ENCODE measurements at places on chromosomes 13 and 19. TPM values are rescaled to one million over a fixed set of nuclear protein-coding genes. Genes with fewer than 3 reads are reported as not detected.

The DOHH gene
- 11.6 TPM for total RNA-seq

The ZNF302 gene
- 66.1 TPM for total RNA-seq

The EBI3 gene
- total RNA-seq: 0.25 TPM

The TMPRSS9 gene
- 0.25 TPM for total RNA-seq

The TTC9B gene
- total RNA-seq: 32.0 TPM

The COL4A1 gene
- 64.4 TPM for total RNA-seq

The PLPP2 gene
- 1.2 TPM for total RNA-seq

The OR7A10 gene
- not detected for total RNA-seq

The CD37 gene
- 3.4 TPM for total RNA-seq

The ALOX5AP gene
- 0.74 TPM for total RNA-seq

The IRF2BP1 gene
- total RNA-seq: 20.9 TPM

The ANGPTL8 gene
- not detected for total RNA-seq

The LIPE gene
- total RNA-seq: 6.9 TPM

The BIVM gene
- 49.2 TPM for total RNA-seq

The CEACAM20 gene
- not detected for total RNA-seq

The YJEFN3 gene
- 3.0 TPM for total RNA-seq

The FCER2 gene
- under 0.01 TPM for total RNA-seq

The IRS2 gene
- 16.7 TPM for total RNA-seq

The OVOL3 gene
- total RNA-seq: not detected

The GDF15 gene
- total RNA-seq: 0.74 TPM

The ELAVL3 gene
- total RNA-seq: 132 TPM

The FXYD1 gene
- total RNA-seq: 0.74 TPM

The CRLF1 gene
- total RNA-seq: 3.9 TPM

The FGF22 gene
- total RNA-seq: 0.25 TPM

The SGCG gene
- total RNA-seq: 0.74 TPM

The IRGC gene
- not detected for total RNA-seq

The GAPDHS gene
- total RNA-seq: not detected

The SIGLEC8 gene
- total RNA-seq: 1.2 TPM

The ENOX1 gene
- total RNA-seq: 29.7 TPM

The MYADM gene
- total RNA-seq: 3.9 TPM

The ZNF417 gene
- total RNA-seq: 34.7 TPM

The ELOF1 gene
- total RNA-seq: 9.8 TPM

The LGI4 gene
- total RNA-seq: 5.2 TPM

The FAAP24 gene
- 1.5 TPM for total RNA-seq

The NUFIP1 gene
- total RNA-seq: 6.4 TPM

The KIR3DL2 gene
- total RNA-seq: not detected

The ZNF737 gene
- total RNA-seq: 91.2 TPM
